ENCODE measurements at places on chromosomes 1 and 21.

DNA sequence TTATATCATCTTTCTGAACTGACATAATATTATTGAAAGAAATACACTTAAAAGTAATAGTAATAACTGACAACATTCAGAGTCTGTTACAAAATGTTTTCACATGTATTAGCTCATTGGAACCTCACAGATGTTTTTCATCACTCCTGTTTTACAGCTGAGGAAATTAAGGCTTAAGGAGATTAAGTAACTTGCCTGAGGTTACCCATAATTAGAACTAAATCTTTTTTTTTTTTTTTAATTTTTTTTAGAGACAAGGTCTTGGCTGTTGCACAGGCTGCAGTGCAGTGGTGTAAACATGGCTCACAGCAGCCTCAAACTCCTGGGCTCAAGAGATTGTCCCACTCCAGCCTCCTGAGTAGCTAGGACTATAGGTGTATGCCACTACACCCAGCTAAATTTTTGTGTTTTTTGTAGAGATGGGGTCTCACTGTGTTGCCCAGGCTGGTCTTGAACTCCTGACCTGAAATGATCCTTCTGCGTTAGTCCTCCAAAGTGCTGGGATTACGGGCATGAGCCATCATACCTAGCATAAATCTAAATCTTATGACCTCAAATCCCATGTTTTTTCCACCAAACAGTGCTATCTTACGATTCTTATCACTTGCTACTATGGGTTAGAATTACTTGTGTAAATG is 64.7 kb upstream of the MACF1 start:
- no peak for DNase-seq

- DNase-seq = no peak
These were observed 69.6 kb upstream of the COL24A1 start for GRCh38 chr1:86226204-86226603.

DNA sequence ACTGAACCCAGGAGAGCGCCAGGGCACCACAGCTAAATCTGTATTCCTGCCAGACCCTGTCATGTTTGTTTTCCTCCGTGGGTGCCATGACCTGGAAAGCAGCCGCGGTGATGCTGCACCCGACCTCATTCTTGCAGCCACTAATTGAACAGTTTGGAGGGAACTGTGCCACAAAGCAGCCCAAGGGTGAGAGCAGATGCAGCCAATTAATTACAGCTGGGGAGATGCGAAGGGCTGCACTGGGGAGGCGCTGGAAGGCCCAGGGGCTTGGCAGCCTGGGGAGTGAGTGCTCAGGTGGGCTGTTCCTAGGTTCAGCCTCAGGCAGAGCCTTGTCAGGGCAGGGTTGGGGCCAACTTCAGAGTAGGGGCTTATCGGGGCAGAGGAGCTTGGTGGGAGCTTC is 158.4 kb upstream of the CD34 start:
- DNase-seq = no peak

- peak; percentile 11 for DNase-seq
These were observed 834 bp upstream of the ELF3 start for GRCh38 chr1:202009326-202010179.

DNA sequence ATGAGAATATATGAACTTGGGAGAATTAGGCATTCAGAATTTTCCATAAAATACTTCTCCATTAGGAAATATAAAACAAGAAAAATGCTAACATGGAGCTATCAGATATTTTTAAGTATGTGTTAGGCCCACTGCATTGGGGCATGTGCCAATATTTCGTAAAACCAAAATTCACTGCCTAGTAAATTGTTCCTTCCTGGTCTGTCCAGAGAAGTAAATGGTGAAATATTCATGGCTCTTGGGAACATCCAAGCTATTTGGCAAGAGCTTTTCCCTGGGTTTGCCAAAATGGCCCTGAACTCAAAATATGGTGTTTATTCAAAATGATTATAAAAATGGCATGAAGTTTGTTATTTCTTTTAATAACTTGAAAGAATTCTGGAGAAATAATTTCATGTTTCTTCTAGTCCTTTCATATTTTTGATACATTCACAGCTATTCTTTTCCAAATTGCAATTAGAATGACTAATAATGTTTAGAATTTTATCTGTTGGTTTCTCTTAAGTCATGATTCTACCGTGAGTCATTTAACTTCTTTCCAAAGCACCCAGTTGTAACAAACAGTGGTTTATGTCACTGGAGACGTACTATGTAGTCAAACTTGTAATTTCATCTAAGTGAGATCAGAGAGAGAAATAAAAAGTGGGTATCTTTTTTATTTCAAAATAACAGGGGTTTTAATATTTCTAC is 25.7 kb upstream of the SLC19A2 start:
- no peak for DNase-seq

DNA sequence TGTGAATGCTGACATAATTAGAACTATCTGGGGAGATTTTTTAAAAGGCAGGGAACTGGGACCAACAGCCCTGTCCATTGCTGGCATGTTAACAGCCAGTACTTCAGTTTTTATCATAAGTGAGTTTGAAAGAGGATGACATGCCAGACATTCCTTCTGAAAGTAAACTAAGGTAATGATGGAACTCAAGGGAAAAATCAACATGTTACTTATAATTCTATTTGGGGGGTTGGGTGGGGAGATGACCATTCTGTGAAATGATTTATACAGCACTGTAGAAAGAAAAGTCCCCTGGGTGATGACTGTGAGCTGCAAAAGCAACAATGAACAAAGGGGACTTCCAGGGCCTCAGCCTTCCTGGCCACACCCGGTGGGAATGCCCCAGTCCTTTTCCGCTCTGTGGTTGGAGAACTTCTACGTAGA is 5.4 kb upstream of the LAMC2 start:
- DNase-seq = no peak

DNA sequence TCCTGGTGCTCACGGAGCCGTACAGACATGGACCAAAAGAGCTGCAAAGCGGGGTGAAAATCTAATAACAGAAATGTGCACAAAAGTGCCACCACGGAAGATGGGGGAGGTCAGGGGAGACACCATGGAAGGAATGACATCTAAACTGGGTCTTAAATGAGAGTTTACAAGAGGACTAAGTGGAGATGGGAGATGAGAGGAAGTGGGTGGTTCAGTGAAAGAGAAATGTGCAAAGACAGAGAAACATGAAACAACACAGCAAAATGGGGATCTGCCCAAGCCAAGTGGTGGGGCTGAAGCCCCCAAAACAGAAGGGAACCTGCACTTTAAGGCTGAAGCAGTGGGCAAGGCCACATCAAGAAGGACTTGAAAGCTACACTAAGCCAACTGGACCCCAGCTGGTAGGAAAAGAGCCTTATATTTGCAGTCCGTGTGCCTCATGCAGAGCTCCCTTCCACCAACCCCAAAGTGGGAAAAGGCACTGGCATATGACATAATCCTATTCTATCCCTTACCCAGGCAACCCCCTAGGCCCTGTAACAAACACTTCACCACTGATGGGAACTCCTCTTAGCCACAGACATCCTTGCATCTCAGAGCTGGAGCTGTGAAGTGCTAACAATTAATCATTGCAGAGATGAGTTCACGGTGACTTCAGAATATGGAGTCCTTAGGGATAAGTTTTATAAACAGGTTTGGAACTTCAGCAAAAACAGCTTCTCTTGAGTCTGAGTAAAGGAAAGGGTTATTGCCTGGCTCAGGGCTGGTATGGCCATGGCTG is 198.6 kb upstream of the EDN2 start:
- DNase-seq = no peak

DNA sequence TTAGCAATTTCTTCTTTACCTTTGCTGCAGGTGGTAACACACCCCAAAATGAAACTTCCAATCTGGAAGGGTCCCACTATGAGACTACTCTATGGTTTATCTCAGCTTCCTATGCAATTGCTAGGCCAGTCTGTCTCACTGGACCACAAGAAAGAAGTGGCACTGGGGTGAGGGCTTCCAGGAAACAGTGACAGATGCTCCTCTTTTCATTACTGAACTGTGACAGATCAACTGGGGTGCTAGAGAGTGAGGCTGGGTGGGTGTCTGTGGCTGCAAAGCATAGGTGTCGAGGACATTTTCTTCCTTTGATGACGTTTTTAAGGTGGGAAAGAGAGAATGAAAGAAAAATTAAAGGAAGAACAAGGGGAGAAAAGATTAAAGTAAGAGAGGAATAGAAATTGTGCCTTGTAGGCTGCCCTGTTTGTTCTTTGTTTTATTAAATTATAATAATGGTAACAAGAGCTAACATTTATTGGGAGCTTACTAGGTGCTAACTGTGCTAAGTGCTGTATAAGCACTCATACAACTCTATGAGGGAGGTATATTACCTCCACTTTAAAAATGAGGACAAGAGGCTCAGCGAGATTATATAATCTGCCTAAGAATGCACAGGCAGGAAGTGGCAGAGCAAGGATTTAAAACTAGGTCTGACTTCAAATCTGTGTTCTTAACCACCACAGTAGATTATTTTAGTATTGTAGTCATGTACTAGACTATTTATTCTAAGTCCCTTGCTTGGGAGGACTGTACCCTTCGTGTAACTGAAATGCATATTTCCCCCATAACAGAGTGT is 27.8 kb upstream of the DMRTA2 start:
- no peak for DNase-seq

DNA sequence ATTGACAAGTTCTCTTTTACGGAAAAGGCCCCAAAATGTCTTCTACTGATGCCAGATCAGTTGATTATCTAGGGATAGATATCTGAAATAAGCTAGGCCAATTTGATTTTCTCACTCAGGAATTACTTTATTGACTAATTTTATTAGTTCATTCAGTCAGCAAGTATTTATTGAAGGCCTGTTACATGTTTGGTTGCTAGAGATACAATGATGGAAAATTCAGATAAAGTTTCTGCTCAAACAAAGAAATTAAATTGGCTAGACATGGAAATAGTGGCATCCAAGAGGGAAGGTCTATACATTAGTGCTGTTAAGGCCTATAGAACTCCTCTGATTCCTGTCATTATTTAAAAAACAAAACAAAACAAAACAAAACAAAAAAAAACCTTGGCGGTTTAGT is 56.5 kb downstream of the HS2ST1 start:
- DNase-seq = no peak

- no peak for DNase-seq
These were observed 36.6 kb downstream of the S100A10 start for GRCh38 chr1:151956957-151957497.

GRCh38 chr21:35814858-35815619 is 245.3 kb downstream of the SETD4 start:
- no peak for DNase-seq

GRCh38 chr1:56525489-56526041 is 53.8 kb downstream of the PLPP3 start:
- no peak for DNase-seq

- no peak for DNase-seq
These were observed 17.3 kb downstream of the NOC2L start for GRCh38 chr1:941588-942383.

DNA sequence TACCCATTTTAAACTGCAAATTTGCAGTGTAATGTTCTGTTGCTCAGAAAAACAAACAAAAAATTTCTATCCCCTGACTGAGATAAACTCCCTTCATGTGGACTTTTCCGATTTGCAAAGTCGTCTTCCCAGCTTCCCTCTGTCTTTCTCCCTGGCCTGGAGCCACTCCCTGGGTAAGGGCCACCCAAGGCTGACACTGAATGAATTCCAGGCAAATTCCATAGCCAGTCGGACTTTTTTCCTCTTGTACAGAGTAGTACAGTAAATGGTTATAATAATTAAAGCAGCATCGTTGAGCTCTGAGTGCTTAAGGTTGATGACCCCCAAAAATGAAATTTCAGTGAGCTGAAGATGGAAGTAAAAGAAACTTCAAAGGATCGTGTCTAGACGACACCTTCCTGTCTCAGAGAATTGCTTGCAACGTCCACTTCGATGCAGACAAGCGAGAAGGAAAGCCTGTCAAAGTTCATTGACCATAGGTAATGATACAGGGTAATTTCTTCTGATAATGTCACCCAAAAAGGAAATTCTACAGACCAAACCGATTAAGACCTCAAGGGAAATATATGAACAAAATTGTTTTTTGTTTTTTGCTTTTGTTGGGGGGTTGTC is 33.6 kb upstream of the LHX8 start:
- no peak for DNase-seq

DNA sequence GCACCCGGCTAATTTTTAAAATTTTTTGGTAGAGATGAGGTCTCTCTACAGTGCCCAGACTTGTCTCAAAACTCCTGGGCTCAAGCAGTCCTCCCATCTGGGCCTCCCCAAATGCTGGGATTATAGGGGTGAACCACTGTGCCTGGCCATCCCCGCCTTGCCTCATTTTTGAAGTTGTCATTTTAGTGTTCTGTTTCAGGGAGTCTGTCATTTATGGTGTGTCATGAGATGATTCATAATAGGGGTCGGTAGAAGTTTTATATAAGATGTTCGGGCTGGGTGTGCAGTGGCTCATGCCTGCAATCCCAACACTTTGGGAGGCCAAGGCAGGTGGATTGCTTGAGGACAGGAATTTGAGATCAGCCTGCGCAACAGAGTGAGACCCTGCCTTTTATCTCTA is 8.5 kb downstream of the PRCC start:
- no peak for DNase-seq

GRCh38 chr1:200670242-200671118 is 773 bp upstream of the DDX59 start:
- DNase-seq = no peak

- no peak for DNase-seq
These were observed 7.7 kb upstream of the SDHB start for GRCh38 chr1:17061486-17061885.

DNA sequence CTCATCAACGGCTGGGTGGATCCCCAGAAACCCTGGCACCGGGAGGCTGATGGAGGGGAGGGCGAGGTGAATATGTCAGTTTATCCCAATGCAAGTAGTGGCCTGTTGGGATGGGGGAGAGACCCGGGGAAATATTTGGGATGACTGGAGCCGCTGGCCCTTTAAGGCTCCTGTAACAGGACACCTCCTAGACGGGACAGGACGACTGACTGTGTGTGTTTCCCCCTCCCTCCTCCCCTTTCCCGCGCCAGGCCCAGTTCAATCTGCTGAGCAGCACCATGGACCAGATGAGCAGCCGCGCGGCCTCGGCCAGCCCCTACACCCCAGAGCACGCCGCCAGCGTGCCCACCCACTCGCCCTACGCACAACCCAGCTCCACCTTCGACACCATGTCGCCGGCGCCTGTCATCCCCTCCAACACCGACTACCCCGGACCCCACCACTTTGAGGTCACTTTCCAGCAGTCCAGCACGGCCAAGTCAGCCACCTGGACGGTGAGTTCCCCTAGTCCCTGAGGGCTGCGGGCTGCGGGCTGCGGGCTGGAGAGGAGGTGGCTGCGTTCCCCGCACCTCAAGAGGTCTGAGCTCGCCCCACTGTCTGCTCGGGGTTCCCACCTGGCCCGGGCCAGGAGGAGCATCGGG is 44.8 kb upstream of the CCDC27 start:
- DNase-seq = no peak

GRCh38 chr1:44015206-44015605 is 16.1 kb downstream of the SLC6A9 start:
- DNase-seq = no peak

DNA sequence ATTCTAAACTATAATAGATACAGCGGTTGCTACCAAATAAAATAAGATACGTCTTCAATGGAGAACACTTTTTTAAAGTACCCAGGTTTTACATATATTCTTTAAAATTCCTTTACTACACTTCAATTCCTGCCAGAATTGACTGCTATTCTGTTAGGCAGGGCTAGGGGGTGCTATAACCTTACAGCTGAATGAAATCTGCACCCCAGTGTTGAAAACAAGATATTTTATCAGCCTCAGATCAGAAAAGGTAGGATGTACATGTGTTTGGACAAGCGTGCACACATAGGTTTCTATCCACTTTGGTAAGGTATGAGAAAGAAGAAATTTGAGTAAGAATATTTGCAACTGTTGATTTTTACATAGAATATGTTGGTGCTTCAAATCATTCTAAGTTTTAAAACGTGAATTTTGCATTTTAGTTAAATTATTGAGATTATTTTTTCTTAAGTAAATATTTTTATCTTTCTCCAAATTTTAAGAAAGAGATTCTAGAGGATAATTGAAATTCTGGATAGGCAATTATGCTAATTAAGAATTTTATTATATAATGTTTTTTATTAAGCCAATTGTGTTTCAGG is 490.8 kb upstream of the ADGRL4 start:
- DNase-seq = no peak
